ENCODE measurements at places on chromosomes 7 and 10.

DNA sequence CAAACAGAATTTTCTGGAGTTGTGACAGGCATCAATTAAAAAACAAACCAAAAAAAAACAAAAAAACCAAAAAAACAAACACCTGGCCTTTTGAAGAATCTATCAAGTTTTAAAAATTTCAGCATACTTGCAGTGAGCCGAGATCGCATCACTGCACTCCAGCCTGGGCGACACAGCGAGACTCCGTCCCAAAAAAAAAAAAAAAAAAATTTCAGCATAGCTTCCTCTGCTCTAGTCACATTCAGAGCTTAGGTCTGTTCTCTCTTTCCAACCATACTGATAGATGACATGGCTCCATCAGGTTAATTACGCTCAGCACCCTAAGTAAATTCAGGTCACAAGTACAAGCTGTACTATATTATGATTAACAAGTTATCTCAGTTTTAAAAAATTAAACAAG, 3.1 kb downstream of the KBTBD2 start:
- no peak for DNase-seq

GRCh38 chr10:131556061-131556896, 244.8 kb upstream of the TCERG1L start:
- no peak for DNase-seq

GRCh38 chr7:34807548-34808340, 149.7 kb downstream of the NPSR1 start:
- DNase-seq = no peak

- no peak for DNase-seq
Measured at GRCh38 chr10:5978230-5978489, 817 bp upstream of the IL15RA start.

GRCh38 chr10:80131499-80131901, 1.0 kb upstream of the PLAC9 start:
- DNase-seq = no peak

- DNase-seq = no peak
Measured at GRCh38 chr10:50480054-50481007, 143.4 kb downstream of the SGMS1 start.

DNA sequence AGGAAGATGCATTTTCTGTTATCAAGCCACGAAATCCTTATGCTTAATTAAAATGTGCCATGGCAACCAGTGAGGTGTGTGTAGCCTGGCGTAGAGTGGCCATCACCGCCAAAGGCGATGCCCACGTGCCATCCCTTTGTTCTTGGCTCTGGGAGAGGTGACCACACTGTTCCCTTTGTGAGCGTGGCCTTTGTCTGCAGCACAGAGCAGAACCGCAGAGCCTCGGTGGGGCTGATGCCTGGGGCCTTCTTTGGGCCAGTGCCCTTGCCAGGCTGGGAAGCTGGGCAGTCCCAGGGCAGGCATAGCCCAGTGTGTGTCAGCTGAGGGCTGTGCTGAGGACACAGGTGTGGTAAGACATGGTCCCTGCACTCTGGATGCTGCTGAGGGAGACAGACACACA, 48.3 kb downstream of the BUB3 start:
- no peak for DNase-seq

GRCh38 chr7:3078514-3078913, 34.8 kb upstream of the CARD11 start:
- DNase-seq = no peak

- no peak for DNase-seq
Measured at GRCh38 chr7:33562996-33563395, 342.3 kb upstream of the BMPER start.

GRCh38 chr10:113431398-113432160, 121.3 kb upstream of the HABP2 start:
- DNase-seq = no peak
